ENCODE measurements at places on chromosomes 7 and 10.

DNA sequence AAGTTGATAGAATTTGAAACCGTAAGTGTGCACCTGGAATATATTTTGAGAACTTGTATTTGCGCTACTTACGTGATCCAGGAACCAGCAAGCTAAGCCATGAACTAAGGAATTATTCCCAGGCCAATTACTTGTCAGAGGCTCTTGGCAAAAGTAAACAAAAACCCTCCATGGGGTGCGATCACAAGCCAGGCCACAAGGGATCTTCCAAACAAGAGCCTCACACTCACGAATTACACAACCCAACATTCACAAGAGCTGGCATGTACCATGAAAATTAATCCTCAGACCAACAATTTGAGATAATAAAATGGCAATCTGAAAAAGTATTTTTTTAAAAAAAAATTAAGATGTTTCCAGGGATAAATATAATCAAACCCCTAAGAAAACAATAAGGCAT lies 467.0 kb upstream of the AKR1E2 start:
- no peak for DNase-seq

- no peak for DNase-seq
Measured at GRCh38 chr7:49346195-49346899, 422.0 kb downstream of the CDC14C start.

GRCh38 chr10:6070660-6071059 lies 8.5 kb upstream of the IL2RA start:
- DNase-seq: no peak

DNA sequence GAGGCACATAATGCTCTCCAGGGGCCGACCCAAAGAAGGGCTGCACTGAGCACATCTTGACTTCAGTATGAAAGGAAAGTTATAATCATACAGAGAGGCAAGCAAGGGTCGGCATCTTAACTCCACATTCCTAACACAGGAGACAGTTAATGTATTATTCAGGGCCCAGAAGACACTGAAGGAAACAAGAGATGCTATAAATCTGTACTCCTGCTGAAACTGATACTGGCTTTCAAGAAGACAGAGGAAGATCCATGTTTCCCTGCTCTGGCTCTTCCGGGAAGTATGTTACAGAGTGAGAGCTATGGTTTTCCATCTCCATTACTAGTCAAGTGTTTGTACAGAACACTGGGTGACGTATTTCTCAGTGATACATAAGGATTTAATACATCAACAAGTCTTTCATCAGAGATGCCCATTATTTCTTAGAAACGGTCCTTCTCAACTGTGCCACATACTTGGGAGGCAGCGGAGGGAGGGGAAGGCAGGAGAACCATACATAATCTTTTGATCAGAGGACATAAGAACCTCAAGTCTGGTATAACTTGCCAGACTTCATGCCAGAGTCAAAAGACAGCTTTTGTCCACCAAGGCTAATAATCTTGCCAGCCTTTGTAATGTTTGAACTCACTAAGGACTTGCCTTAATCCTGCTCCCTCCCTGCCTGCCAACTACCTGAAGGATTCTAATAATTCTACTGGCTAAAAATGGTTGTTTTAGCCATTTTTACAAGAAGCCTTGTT lies 58.1 kb downstream of the ENO4 start:
- no peak for DNase-seq

- no peak for DNase-seq
Measured at GRCh38 chr7:27165089-27165995, at the start of gene HOXA9. Gene HOXA9 (minus strand): TSS chr7:27165537. CDS start chr7:27165457, 80 bp downstream.

DNA sequence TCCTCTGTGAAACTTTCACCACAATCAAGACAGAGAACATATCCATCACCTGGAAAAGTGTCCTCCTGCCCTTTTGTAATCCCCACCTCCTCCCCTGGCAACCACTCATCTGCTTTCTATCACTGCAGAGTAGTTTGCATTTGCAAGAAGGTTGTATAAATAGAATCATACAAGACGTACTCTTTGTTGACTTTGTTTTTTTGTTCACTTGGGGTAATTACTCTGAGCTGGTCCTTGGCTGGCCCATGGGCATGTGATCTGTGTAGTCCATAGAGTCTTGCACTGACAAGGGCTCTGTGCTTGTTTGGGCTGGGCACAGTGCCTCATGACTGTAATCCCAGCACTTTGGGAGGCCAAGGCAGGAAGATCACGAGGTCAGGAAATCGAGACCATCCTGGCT lies 7.8 kb upstream of the HACD1 start:
- no peak for DNase-seq

- DNase-seq: no peak
Measured at GRCh38 chr10:19449860-19450259, 366.4 kb upstream of the PLXDC2 start.

All from AG08396 (cell line).